ENCODE measurements at places on chromosomes 6 and 20. TPM values are rescaled to one million over a fixed set of nuclear protein-coding genes. Genes with fewer than 3 reads are reported as not detected.

Gene HLA-DQB2
- not detected for total RNA-seq

Gene HRH3
- 0.47 TPM for total RNA-seq

DNA sequence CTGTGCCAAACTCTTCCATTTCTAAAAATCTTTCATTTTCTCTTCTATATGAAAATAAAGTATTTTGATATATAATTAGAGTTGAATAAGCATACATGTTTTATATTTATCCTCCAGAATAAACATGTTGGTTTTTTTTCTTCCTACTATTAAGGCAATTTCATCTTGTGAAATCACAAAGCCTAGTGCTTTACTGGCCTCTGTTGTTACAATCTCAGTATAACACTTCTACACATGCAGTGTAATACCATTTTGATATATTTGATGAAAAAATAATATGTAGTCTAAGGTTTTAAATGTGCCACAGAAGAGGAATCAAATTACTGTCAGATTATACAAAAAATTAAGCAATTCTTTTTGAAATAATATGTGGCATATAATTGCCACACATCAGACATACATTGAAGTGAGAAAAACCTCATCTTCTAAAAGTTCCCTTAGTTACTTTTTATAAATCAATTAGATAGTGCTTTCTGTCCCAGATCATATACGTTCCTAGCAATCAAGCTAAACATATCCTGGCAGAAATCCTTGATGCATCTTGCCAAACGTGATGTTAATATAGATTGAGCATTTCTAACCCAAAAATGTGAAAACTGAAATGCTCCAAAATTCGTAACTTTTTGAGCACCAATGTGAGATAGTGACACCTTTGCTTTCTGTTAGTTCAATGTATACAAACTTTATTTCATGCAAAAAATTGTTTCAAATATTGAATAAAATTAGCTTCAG lies 225.1 kb upstream of the MANEA start:
- no peak for DNase-seq

- DNase-seq: no peak
Measured at GRCh38 chr6:13419422-13420195, 67.8 kb downstream of the GFOD1 start.

DNA sequence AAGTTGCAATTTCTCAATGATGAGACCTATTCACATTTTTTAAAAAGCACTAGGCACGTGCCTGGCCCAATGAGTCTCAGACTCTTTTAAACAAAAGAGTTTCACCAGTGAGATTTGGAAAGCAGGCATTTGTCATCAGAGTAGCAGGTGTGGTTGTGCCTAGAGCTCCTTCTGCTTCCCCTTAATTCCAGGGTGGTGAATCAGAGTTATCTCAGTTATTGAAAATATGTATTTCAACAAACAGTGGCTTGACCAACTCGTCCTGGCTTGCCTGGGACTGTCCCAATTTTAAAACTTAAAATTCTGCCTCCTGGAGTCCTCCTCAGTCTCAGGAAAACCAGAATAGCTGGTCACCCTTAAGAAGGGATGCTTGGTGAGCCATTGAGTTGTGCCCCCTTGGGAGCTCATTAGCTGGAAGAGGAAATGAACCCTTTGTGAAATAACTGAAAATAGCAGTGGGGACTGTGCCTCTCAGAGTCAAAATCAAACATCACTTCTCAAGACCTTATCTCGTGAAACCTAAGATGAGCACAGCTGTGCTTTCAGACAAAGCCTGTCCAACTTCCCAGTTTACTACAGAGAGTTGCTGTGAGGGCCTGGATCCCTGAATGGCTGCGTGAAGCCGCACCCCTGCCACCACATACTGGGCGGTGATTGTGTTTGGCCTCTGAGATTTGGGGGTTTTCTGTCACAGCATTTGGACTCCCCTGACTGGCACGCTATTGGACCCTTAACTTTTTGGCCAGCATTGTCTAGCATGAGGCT lies 116.3 kb downstream of the ANKRD60 start:
- no peak for DNase-seq

Gene TBXT
- not detected for total RNA-seq

Gene SLC22A16
- 0.31 TPM for total RNA-seq

- no peak for DNase-seq
Measured at GRCh38 chr6:81636930-81637568, 115.4 kb downstream of the TENT5A start.

Gene DDR1
- total RNA-seq: 108 TPM

Gene LSM2
- 22.9 TPM for total RNA-seq

GRCh38 chr6:6665555-6666243 lies 77.2 kb downstream of the LY86 start:
- DNase-seq: no peak

Gene KIFC1
- total RNA-seq: 3.6 TPM

DNA sequence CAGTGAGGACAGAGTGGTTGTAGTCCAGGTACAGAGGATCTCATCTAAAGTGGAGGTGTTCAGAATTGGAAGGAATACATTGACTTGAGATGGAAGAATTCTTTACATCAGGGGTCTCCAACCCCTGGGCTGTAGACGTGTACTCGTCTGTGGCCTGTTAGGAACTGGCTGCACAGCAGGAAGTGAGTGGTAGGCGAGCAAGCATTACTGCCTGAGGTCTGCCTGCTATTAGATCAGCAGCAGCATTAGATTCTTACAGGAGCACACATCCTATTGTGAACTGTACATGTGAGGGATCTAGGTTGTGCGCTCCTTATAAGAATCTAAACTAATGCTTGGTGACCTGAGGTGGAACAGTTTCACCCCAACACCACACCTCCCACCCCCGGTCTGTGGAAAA lies 121.1 kb downstream of the CDKAL1 start:
- DNase-seq: no peak

DNA sequence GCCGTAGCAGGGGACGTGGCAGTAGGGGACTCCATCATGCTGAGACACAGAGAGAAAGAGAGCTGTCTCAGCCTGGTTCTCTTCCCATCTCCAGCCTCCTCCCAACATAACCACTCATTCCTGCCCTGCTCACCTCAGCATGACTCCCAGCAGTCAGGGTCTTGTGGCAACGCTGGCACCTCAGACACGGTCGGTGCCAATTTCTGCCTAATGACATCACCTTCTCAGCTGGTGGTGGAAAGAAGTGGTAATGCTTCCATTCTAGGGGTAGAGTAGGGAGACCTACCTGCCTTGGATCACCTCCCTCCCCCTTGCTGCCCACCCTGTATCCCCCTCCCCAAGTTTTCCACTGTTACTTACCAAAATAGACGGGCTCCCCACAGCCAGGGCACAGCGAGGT lies 2.5 kb downstream of the CRIP3 start:
- DNase-seq: no peak

GRCh38 chr20:22507240-22507961 lies 77.0 kb downstream of the FOXA2 start:
- no peak for DNase-seq

DNA sequence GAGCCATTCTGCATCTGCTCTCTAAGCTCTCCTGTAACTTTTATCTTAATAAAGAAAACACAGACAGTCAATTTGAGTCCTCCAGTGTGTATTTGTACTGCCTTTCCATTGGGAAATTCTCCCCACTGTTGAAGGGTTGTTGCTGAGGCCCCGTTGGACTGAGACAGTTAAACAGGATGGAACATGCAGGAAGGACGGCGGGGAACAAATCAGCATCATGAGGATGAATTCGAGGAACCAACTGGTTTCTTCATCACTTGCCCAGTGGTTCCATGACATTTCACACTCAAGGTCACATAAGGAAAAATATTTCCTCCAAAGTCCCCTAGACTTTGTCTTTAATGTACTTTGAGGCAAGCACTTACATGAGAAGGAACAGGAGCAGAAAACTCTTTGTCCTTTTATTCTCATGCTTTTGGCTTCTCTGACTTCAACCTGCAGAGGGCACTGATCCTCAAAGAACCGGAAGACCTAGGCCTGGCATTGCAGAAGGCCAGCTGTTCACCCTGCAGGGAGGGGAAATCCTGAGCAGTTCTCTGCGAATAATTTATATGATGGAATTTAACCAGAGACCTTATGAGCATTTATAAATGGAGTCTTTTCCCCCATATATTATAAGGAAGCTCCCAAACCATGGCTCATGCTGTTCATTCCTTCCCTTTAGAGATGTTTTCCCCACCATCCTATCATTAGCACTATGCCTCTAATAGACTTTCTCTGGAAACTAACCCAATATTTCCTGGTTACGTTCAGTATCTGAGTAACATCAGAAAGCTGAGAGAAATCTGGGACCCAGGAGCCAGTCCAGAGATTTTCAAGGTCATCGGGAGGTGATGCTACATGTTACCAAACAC lies 55.2 kb upstream of the ADGRF1 start:
- DNase-seq: peak; percentile 47

DNA sequence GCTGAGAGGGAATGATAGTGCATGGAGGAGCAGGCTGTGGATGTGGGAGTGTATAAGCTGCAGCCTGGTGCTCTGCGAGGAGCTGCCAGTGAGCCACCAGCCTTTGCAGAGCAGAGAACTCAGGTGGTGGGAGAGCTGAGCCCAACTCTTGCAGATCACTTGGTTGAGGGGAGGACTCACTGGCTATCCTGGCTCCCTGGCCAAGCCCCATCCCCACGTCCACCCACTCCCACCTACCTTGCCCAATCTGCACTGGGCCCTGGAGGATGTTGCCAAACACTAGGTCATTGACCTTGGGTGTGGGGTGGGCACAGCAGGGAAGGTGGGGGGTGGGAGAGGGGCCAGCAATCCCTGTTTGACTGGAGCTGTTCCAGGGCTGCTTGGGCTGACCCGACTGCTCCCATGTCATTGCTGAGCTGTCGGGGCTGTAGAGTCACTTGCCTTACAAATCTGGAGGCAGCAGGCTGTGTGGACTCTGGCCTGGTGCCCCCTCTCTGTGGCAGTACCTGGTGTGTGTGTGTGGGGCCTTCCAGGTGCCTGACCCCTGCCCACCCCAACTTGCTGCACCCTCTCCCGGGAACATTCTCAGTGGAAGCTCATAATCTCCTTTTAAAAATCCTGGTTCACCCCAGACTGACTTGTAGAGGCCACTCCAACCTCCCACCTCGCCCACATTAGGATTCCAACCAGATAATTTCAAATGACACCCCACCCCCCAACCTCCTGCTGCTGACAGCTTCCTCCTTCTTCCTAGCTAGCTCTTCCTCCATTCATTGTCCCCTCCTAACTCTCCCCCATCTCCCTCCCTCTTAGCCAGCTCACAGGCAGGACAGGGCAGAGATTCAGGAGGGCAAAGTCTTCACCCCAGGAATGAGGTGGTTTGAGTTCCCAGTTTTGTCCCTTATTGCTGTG lies 162.3 kb downstream of the MRPL14 start:
- no peak for DNase-seq

DNA sequence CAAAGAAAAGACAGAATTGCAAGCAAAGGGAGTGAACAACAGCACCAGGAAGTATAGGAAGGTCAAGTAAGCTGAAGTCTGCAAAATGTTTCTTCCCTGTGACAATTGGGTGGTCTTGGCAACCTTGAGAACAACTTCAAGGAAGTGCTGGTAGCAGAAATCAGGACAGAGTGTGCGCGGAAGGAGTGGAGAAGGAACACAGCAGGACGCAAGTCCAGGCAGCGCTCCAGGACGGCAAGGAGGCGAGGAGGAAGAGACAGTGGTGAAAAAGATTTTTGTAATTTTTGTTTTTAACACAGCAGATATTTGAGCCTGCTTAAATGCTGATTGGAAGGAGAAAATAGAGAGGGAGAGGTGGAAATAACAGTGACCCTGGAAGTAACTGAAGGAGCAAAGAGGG lies 141.7 kb downstream of the F13A1 start:
- no peak for DNase-seq

Gene SFT2D1
- total RNA-seq: 24.2 TPM

Gene STMND1
- not detected for total RNA-seq

DNA sequence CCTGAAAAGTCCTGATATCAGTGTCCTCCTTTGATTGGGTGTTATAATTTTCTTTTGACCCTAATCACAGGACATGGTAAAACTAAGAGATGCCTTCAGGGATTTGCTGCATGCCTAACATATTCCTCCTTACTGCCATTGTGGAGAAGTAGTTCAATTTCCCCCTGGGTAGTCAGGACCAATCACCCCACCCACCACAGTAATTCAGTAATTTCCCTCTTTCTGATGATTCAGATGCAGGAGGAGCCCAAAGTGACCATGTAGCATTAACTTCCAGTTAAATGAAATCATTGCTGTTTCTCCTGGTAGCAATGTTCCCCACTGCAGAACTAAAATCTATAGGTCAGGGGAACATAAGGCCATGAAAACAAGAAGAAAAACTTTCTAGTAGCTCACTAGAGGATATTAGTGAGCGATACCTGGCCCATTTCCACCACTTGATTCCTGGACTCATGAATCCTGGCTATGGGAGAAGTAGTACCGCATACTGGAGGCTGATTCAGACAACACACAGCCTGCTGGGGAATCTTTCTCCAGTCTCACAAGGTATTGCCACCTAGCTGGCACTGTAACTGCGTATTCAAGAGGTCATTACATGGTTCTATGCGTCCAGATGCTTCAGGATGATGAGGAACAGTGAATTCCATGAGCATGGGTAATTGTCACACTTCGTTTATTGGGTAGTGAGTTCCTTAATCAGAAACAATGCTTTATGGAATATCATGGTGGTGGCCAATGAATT lies 561.2 kb downstream of the HAO1 start:
- no peak for DNase-seq

Measured in occipital lobe (tissue), 3 donors.